ENCODE measurements at places on chromosomes 4 and X. TPM values are rescaled to one million over a fixed set of nuclear protein-coding genes. Genes with fewer than 3 reads are reported as not detected.

Gene NAA11
- not detected for total RNA-seq

GRCh38 chr4:113534711-113535110 is 226.8 kb downstream of the CAMK2D start:
- H3K27ac ChIP-seq, result peak overlapping the region; percentile 59
- H3K36me3 ChIP-seq, result peaks cover 19% of the 10 kb centered on the region
- no peak overlapping the region for H3K4me3 ChIP-seq
- no peak for DNase-seq
- H3K27me3 ChIP-seq, result no peaks in the 10 kb centered on the region

- peaks cover 5% of the 10 kb centered on the region for H3K4me1 ChIP-seq
- no peaks in the 10 kb centered on the region for H3K27me3 ChIP-seq
- no peak for DNase-seq
- no peaks in the 10 kb centered on the region for H3K36me3 ChIP-seq
Observed at GRCh38 chr4:49036528-49036927, 50.5 kb downstream of the CWH43 start.

- no peak overlapping the region for H3K4me3 ChIP-seq
- H3K27ac ChIP-seq, result no peak overlapping the region
- peaks cover 42% of the 10 kb centered on the region for H3K27me3 ChIP-seq
- DNase-seq, result no peak
Observed at GRCh38 chr4:174069848-174070330, 213.6 kb downstream of the FBXO8 start.

GRCh38 chr4:166377578-166377977 is 504.5 kb downstream of the TLL1 start:
- no peak overlapping the region for H3K27ac ChIP-seq
- no peaks in the 10 kb centered on the region for H3K27me3 ChIP-seq
- no peaks in the 10 kb centered on the region for H3K4me1 ChIP-seq
- H3K4me3 ChIP-seq, result no peak overlapping the region

DNA sequence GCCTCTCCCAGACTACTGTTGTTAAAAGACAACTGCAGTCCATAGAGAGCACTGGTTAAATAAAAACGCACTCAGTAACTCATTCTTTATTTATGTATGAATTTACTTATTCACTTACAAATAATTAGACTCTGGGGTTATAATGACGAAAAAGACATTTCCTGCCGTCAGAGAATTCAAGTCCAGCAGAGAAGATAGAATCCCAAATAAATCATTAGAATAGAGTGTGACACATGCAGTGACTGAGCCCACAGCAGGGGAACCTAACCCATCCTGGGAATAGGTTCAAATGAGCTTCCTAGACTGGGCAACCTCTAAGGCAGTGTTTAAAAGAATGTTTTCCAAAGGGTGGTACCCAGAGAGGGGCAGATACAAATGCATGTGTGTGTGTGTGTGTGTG is 53.9 kb downstream of the FGFBP1 start:
- H3K36me3 ChIP-seq, result no peaks in the 10 kb centered on the region
- no peak for DNase-seq
- H3K4me3 ChIP-seq, result no peak overlapping the region
- no peak overlapping the region for H3K27ac ChIP-seq

DNA sequence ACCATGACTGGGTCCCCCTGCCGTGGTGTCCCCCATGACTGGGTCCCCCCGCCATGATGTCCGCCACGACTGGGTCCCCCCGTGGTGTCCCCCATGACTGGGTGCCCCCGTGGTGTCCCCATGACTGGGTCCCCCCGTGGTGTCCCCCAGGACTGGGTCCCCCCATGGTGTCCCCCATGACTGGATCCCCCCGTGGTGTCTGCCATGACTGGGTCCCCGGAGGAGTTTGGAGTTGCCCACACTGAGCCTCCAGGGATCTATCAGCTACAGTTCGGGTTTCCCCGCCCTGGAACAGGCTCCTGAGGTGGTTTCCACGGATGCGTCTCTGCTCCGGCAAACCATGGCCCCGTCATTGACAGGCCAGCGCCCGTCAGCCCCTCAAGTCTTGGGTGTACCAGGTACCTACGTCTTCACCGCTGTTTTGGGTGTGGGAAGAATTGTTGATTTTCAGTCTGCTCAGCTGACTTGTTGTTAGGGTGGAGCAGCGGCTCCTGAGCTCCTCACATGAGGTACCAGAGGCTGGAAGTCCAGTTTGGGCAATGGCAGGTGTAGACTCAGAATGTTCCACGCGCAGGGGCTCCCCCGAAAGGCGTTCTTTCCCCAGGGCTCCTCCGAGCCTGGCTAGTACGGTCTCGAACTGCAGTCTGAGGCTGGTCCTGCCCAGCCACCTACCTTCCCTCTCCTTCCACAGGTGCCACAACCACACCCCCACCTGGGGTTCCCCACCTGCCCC is 8.3 kb upstream of the PDE6B start:
- H3K36me3 ChIP-seq, result no peaks in the 10 kb centered on the region
- H3K4me3 ChIP-seq, result no peak overlapping the region
- peaks cover 22% of the 10 kb centered on the region for H3K4me1 ChIP-seq
- DNase-seq, result no peak

DNA sequence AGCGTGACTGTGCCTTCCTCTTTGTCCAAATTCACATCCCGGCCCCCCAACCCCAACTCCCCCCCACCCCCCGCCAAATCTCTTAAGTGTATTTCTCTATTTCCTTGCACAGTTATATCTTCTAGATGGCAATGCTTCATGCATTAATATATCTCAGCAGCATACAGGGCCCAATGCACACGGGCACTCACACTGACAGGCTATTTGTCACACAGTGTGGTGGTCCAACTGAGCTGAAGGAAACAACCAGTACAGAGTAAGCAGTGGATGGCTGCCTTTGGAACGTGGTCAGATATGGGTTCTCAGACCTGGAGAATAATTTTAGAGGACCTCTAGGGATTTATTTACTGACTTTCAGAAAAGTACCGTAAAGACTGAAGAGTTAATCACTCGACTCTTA is 681 bp downstream of the EXOC1 start:
- H3K4me3 ChIP-seq, result no peak overlapping the region
- peak overlapping the region; percentile 90 for H3K27ac ChIP-seq

DNA sequence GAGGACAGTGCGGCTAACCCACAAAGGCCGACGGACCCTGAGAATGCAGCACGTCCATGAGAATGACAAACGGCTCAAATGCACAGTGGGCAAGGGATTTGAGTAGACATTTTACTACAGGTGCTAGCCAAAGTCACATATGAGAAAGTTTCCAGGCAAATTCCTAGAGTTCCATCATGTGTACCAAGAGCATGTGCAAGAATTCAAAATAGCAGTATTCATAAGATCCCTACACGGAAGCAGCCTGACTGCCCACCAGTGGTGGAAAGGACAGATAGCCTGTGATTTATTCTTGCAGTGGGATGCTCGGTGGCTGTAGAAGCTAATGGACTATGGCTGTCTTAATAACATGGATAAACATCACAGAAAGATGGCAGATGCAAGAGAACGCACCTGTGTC is 68.0 kb downstream of the RGS12 start:
- no peak overlapping the region for H3K4me3 ChIP-seq
- H3K36me3 ChIP-seq, result peaks cover 8% of the 10 kb centered on the region
- H3K27ac ChIP-seq, result no peak overlapping the region

GRCh38 chr4:152221816-152222516 is 313.9 kb downstream of the FBXW7 start:
- no peaks in the 10 kb centered on the region for H3K4me1 ChIP-seq
- H3K27me3 ChIP-seq, result no peaks in the 10 kb centered on the region
- DNase-seq, result no peak
- H3K27ac ChIP-seq, result no peak overlapping the region
- H3K4me3 ChIP-seq, result no peak overlapping the region

Measured in MCF 10A (cell line).